ENCODE measurements at places on chromosomes 2 and 18.

DNA sequence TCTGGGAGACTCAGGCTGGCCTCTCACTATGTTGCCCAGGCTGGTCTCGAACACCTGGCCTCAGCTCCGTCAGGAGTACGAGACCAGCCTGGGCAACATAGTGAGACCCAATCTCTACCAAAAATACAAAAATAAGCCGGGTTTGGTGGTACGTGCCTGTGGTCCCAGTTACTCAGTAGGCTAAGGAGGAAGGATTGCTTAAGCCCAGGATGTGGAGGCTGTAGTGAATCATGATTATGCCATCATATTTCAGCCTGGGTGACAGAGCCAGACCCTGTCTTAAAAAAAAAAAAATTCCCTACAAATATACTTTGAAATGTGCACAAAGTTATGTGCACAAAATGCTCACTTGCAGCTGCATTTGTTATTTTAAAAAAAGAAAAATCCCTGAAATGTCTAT, 26.3 kb upstream of the AGAP1 start:
- peak; percentile 69 for DNase-seq

- peak; percentile 23 for DNase-seq
These were observed 244.7 kb downstream of the HNMT start for GRCh38 chr2:138209009-138209408.

- no peak for DNase-seq
These were observed 66.3 kb downstream of the LIPG start for GRCh38 chr18:49628119-49628518.

- DNase-seq, result no peak
These were observed 6.3 kb downstream of the IL1RL2 start for GRCh38 chr2:102193074-102193473.

GRCh38 chr2:62304429-62305417, 108.8 kb downstream of the B3GNT2 start:
- DNase-seq, result peak; percentile 39

DNA sequence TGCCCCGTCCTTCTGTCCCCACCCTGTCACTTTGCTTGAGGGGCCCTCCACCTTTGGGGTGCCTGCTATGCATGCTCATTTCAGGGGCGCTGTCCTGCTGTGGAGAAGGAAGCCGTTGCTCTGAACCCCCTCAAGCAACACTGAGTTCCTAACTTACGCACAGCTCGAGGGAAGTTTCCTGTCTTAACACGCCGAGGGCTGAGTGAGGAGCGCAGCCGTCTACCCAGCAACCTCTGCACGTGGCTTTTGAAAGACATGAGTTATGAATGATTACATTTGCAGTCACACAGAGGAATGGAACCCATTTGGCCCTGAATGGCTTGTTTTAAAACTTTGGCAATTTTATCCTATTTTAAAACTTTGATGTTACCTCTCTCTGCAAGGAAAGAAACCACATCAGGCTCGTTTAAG, 14.0 kb downstream of the RAMP1 start:
- DNase-seq, result peak; percentile 33

- DNase-seq, result no peak
These were observed 37.6 kb downstream of the MLPH start for GRCh38 chr2:237524631-237525030.

DNA sequence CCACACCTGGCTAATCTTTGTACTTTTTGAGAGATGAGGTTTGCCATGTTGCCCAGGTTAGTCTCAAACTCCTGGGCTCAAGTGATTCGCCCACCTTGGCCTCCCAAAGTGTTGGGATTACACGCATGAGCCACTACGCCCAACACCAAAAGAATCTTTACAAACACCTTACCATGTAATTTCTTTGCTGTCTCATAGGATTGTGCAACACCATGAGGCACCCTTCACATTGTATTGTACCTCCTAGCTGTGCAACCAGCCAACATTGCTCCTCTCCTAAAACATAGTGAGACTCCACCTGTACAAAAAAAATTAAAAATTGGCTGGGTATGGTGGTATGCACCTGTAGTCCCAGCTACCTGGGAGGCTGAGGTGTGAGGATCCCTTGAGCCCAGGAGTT, 3.1 kb upstream of the MFSD6 start:
- DNase-seq, result peak; percentile 35

- DNase-seq, result no peak
These were observed 112.5 kb downstream of the NEDD4L start for GRCh38 chr18:58156516-58156915.

GRCh38 chr2:12554224-12555011, 162.3 kb upstream of the TRIB2 start:
- no peak for DNase-seq

DNA sequence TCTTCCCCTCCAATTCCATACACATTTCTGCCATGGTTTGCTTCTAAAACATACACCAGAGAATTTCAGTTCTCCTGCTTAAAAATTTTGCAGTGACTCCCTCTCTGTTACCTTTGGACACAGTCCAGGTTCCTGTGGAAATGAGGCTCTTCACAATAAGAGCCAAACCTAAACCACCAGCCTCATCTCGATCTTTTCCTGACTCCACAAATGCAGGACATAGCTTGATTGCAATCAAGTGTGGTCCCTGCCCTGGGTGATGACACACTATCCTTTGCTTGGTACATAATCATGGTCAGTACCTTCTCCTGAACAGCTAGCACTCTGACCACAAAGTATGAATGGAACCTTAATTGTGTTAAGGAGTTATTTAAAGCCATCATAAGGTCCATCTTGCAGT, 134.9 kb upstream of the CHAC2 start:
- no peak for DNase-seq

GRCh38 chr18:63890950-63891304, 3.4 kb downstream of the SERPINB2 start:
- peak; percentile 19 for DNase-seq

- no peak for DNase-seq
These were observed 17.3 kb downstream of the RAB1A start for GRCh38 chr2:65112633-65113032.

DNA sequence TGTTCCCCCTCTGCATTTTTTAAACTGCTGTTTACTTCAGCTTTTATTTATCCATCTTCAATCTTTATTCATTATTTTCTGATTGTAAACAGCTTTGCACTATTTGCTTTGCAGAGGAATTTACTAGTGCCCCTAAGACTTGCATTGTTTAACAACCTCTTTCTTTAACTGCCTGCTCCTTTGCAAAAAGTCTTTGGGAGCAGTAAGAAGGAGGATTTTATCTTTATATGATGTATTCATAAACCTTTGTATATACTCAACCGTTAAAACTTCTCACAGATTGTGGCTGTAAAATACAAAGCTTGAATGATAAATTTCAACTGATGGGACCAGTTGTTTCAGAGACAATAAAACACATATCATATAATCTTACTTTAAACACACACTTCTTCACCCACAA, 20.1 kb upstream of the VIT start:
- DNase-seq, result no peak

DNA sequence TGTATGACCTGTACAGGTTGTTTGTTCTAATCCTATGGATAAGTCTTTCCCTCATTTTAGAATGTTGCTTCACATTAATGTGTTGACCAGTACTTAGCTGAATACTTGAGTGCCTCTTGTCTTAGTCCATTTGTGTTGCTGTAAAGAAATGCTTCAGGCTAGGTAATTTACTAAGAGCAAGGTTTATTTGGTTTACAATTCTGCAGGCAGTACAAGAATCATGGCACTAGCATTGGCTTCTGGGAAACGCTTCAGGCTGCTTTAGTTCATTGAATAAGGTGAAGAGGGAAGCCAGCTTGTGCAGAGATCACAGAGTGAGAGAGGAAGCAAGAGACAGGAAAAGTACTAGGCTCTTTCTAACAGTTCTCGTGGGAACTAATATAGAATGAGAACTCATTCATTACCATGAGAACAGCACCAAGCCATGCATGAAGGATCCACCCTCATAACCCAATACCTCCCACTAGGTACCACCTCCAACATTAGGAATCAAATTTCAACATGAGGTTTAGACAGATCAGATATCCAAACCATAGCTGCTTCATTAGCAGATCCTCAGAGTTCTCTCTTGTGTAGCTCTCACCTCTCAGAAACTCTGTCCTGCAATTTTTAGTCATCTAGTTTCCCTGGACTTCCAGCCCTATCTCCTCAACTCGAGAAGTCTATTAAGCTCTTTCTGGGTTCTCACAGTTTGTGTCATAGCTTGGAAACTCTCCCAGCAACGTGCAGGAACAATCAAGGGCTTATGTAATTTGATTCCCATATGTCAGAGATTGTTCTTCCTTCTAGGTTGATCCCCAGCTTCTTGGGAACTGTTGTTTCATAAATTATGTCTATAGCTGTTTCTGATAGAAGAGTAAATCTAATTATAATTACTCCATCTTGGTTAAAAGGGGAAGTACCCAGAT, 2082.3 kb upstream of the CELF4 start:
- DNase-seq, result peak; percentile 91

DNA sequence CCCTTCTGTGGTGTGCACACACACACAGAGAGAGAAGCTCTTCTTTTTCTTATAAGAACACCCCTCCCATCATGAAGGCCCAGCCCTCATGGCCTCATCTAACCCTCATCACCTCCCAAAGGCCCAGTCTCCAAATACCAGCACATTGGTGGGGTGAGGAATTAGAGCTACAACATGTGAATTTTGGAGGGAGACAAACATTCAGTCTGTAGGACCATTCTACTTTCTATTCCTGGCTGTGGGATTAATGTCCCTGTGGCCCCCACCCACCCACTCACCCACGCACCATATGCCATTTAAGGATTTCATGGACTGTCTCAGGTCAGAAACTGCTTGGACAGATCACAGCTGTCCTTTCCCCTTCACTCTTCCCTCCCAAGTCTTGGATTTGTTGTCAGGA, 190.2 kb downstream of the GBX2 start:
- no peak for DNase-seq

DNA sequence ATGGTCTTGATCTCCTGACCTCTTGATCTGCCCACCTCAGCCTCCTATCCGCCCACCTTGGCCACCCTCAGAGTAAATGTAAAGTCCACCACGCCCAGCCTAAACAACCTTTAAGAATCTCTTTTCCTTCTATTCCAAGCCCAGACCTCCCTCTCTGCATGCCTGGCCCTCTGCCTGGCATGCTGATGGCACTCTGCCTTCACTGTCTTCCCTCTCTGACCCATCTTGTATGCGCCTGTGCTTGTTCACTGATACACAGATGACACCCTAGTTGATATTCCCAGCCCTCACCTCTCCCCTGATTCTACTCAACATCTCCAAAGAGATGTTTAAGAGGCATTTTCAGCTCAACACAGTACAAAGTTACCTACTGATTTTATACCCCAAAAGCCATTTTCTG, 466.8 kb upstream of the MEX3C start:
- DNase-seq, result no peak

DNA sequence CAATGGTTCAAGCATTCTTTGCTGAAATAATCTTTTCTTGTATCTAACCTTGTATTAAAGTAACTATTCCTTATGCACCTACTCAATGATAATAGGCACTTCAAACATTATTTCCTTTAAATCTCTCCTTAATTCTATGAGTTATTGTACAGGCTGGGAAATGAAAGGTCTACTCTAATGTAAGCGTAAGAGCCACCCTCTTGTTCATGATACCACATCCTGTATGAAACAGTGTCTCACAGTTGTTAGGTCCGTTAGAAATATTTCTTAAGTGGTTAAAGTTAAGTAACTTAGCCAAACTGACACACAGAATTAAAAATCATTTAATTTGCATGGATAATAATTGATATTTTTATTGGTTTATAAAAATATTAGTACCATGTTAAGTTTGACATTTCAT, 162.5 kb upstream of the RPRM start:
- no peak for DNase-seq

GRCh38 chr2:172513524-172513900, 42.4 kb upstream of the PDK1 start:
- no peak for DNase-seq

DNA sequence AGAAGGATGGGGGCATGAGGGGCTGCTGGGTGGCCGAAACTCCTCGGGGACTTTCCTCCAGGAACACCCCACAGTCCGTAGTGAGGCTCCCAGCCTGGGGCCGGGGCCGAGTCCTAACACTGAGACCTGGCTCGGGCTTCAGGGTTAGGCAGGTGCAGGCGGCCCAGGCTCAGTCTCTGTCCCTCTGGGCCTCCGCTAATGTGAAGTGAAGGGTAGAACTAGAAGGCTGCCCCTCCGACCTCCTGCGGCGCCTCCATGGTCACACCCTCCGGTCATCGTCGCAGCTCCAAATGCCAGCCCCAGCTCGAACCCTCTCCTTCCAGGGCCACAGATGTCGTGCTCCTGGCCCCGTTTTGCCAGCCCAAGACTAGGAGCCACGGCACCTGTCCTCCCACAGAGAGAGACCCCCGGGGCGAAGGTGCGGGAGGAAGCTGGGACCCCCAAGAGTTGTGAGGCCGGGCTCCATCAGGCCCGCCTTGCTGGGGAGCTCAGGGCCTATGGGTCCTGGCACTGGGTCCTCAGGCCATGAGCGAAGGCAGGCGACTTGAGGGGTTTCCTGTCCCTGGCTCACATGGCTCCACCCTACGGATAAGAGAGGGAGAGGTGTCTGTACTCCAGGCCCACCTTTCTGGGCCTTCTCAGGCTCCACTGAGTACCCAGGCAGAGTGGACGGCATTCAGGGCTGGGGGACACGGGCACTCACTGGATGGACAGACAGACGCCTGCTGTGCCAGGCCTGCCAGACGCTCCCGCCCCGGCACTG, 797 bp downstream of the ANO7 start:
- no peak for DNase-seq

DNA sequence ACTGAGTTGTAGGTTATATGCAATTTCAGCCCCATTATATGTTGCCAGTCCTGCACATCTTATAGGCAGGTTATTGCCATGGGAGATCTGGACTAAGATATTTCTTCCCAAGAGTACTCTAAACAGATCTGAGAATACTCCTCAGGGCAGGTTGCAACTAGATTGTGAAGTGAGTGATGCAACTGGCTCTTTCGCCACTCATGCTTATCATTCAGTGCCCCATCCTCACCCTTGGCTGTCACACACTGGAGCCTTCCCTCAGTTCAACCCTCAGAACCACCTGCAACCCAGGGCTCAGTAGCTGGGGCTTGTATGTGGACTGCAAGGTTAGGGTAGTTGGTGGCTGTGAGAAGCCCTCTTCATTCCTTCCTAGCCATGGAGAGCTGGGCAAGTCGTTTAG, 14.1 kb downstream of the MERTK start:
- DNase-seq, result no peak

GRCh38 chr2:238791354-238791753, 56.5 kb upstream of the TWIST2 start:
- DNase-seq, result peak; percentile 39

Measured in foreskin fibroblast (primary cell).